Activated gamma-delta T cell treated with anti-CD3 and anti-CD28 coated beads, Interleukin-2, amount 50 U/mL, for 16 hours (primary cell): ENCODE measurements at places on chromosomes 3 and 15.

DNA sequence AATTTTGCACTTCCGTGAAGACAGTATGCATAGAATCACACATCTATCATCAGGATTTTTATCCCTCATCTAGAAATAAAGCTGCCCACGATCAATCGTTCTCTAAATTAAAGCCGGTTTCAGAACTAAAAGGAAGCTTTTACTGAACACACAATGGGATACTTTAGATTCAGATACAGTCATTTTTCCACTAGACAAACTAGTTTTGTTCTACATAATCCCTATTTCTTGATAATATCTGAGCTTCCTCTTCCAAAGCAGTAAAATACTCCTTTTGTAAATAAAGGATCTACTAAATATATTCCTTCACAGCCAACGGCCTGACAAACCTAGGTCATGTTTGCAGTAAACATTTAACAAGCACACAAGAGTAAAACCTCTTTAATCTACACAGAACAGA, 2.0 kb upstream of the GANC start:
- DNase-seq, result no peak

DNA sequence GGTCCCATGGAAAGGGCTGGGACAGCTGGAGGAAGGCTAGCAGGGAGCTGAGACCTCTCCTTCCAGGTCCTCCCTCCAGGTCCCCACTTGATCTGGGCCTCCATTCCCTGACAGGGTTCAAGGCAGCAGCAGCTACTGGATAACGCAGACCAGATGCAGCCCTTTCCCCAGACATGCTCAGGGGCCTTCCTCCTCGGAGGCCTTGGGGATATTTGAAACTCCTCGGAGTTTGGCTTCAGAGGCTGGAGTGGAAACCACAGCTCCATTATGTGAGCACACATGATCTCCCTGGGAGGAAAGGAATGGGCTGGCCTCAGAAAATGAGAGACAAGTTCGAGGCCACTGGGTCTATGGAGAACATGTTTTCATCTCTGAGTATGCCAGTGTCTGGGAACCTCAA, 119.3 kb downstream of the SMAD6 start:
- DNase-seq, result no peak

- no peak for DNase-seq
Measured at GRCh38 chr3:45942051-45942825, 1.0 kb upstream of the CXCR6 start.

DNA sequence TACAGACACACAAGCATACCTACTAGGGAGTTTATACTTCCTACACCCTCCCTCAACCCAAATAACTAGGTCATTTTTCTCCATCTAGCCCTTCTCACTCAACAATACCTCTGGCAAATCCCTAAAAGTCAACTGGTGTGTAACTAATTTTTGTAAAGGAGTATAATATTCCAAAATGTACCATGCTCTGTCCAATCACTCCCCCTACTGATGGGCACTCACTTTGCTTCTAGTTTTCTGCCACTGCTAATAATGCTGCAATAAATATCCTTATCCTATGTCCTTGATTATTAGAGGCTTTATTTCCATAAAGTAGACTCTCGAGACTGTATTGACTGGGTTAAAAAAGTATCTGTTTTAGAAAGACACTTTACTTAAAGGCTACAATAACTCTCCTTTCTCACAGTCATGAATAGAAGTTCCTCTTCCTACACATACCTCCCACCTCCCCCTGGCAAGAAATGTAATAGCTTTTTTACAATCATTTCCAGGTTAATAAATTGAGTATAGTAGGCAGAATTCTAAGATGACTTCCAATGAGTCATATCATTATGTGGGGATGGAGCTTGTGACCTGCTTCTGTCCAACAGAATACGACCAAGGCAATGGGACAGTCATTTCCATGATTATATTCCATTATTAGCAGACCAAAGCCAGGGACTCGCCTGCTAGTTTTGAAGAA, 30.0 kb downstream of the SHQ1 start:
- DNase-seq, result no peak

DNA sequence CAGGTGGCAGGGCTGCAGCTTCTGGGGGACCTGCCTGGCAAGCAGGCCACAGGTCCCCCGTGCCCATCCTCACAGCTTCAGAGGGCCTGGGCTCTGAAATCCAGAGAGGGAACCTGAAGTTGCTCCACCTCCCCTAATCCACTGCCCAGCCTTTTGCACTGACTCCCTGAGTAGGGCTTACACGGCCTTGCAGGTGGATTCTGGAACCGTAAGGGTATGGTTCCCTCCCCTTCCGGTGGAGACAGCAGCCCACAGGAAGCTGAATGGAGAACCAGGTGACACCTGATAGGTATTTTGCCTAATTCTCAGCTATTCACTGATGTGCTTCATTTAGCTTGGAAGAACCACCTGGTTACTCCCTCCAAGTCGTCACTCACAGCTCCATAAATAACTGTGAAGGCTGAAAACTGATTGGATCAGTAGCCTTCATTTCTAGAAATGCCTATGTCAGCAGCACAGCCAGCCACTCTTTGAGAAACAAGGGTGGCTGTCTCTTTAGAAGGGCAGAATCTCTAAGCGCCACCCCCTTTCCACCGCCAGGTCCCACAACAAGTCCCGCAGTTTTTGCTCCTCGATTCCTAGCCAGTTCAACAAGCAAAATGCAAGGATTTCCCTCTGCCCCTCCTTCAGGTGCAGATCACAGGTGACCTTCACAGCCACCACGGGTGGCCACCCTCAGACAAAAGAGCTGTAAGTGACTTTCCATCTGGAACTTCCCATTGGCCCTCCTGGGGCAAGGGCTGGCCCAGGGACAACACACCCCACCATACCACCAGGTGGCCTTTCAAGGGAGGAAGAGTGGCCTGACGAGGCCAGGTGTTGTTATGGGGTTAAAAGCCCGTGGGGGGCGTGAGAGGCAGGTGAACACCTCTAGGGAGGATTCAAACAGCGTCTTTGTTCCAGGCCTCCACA, 112.9 kb downstream of the SEC22A start:
- DNase-seq, result no peak

DNA sequence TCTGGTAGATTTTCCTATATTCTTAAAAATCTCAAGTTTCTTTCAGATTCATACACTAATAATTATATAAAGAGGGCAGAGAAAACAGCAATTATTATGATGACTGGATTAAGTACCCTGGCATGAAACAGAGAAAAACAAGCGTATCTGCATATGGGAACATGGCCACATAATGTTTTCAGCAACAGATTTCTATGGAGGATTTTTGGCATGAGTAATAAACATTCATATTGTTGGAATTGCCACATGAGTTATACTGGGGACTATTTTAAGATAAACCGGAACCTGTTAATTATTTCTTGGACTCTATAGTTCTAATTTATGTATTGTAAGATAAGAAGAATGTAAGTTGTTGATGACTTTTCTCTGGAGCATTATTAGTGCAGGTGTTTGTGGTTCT, 112.7 kb downstream of the OXSM start:
- DNase-seq, result no peak

DNA sequence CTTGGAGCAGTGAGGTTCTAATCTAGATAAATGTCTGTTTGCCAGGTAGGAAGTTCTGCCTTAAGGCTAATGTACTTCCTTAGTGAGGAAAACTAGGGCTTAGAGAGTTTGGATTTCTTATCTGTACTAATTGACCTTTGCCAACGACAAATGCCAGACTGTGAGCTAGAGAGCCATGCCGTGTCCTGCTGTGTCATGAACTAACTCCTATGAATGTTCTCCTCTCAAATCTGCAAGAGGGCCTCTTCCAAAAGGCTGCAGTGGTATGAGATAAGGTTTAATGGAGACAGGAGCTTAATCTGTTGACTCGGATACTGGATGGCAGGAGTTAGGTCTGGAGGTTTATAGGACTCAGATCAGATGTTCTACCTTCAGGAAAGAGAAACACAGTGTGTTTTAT, 524.9 kb downstream of the NTRK3 start:
- no peak for DNase-seq

GRCh38 chr15:76327191-76328105, 9.1 kb upstream of the ISL2 start:
- DNase-seq, result no peak

DNA sequence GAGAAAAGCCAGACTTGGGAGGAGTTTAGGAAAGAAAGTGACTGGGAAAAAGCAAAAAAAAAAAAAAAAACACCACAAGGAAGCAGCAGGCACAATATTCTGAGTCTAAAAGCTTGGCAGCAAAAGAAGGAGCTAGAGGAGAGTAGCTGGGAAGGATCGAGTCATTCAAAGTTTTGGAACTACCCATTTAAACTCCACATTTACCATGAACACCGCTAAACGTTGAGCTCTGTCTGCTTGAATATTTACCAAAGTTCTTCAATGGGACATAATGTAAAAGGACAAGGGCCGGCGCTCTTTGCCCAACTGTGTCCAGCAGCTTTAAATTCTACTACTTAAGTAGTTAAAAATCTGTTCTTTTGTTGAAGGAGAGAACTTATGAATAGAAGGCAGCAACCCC, 481.9 kb downstream of the FOXP1 start:
- DNase-seq, result no peak

DNA sequence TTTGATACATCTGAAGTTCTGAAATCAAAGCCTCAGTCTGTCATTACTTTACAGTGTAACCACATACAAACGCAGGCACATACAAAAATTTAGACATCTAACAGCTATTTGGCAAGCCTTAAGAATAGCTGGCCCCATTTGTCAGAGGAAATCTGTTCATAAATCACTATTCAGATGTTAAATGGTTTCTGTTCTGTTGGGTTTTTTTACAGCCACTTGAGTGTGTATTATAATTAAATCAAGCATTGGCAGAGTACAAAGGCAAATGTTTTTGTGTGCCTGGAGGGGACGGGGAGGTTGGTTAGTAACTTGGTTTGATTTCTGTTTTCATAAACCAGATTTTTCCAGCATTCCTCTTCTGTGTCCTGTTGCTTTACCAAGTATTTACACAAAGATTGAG, 24.1 kb downstream of the PIGB start:
- no peak for DNase-seq

- no peak for DNase-seq
Measured at GRCh38 chr3:4818164-4818563, 161.1 kb upstream of the BHLHE40 start.

DNA sequence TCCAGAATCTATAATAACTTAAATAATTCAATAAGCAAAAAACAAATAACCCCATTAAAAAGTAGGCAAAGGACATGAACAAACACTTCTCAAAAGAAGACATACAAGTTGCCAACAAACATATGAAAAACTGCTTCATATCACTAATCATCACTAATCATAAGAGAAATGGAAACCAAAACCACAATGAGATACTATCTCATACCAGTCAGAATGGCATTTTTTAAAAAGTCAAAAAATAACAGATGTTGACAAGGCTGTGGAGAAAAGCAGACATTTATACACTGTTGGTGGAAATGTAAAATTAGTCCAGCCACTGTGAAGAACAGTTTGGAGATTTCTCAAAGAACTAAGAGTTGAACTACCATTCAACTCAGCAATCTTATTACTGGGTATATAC, 19.5 kb upstream of the ZMAT3 start:
- DNase-seq, result no peak

DNA sequence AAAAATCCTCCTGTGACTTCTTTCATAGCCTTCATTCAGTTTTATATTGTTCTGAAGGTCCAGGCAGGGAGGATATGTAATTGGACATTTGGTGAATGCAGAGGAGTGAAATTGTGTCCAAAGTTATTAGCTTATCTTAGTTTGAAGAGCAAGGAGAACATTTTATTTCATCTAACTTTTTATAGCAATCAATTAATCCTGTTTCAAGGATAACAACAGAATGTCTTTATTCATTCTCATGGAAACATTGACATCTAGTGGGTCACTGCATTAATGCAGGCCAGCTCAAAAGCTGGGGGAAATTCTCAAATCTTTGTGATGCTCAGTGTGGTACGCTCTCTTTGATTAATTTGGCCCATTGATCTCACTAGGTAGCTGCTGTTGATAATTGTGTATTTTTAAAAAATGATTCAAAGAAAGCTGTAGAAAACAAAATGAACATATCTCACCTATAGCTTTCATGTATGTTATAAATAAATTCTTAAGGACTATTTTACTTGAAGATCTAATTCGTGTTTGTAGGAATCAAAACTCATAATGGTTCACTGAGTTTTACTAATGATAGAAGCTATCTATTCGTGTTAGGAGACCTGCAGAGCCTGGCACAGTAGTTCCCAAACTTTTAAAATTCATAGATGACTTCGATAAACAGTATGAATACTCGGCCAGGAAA, 150.8 kb upstream of the KCNMB2 start:
- no peak for DNase-seq

DNA sequence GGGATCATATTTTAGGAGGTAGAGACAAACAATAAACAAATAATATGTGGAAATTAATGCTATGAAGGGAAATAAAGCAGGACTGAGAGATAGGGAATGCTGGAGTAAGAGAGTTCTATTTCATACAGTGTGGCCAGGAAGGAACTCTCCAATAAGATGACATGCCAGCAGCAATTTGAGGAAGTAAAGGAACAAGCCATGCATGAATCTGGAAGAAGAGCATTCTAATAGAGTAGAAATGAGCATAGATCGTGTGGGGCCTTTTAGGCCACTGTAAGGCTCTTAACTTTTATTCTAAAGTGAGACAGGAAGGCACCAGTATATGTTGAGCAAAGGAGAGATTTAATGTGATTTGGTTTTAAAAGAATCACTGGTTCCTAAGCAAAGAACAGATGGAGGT, 126.3 kb downstream of the DMXL2 start:
- DNase-seq, result no peak

GRCh38 chr3:54432975-54433374, 310.6 kb downstream of the CACNA2D3 start:
- DNase-seq, result no peak

GRCh38 chr15:62845241-62846126, 197.1 kb upstream of the TPM1 start:
- DNase-seq, result no peak

DNA sequence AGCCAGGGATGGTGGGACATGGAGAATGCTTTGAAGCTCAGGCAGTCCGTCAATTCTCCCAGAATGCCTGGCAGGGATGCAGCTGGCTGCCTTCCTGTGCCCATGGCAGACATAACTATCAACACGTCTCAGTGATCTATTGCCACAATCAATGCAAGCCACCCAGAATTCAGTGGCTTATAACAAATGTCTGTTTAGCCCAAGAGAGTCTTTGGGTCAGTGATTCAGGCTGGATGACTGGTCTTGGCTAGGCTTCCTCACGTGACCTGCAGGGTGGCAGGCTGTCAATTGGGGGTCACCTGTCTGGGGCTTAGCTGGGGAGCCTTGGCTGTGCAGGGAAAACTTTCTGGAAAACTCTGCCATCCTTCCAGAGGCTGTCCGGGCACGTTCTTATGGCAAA, 213.1 kb upstream of the LRRFIP2 start:
- no peak for DNase-seq

DNA sequence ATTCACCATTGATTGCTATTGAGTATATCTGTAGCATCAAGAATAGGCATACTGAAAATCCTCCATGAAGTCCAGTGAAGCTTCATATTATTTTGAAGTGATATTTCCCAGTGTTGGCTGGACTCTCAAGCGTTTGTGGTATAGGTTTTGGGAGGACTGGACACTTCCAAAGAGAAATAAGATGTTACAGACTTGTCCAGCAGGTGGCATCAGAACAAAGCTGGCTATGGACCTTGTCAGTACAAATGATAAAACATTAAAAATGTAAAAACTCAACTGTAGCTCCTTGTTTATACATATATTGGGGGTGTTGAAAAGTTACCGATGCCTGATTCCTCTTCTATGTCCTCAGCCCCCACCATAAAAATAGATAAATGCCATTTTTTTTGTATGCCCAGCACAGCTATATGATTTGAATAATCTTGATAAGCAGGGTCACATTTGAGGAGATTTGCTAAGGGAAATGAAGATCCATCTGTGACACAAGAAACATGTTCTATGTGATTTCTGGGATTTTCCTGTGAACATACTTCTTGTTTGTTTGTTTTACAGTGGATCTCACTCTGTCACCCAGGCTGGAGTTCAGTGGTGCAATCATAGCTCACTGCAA, 54.5 kb upstream of the GOLGA6B start:
- no peak for DNase-seq

- DNase-seq, result no peak
Measured at GRCh38 chr3:11692532-11692813, 48.8 kb upstream of the VGLL4 start.
